ENCODE measurements at places on chromosomes 4 and X.

DNA sequence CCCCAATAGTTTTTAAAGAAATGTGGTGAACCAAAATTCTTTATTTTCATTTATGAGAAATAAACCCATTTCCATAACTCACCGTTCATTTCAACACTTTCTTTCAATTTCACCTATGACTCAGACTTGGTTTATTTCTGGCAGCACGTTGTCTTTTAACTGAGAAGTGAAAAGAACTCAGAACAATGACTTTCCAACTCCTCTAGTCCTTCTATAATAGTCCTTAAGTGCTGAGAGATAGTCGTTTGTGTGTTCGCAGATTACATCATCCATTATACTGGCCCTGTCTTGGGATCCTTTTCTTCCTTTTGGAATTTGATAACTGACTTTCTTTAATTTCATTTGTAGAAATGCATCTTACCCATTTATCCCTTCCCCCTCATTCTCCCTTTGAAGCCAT is 113.6 kb downstream of the GLUD2 start:
- DNase-seq = no peak

GRCh38 chr4:186449954-186450353 is 105.4 kb downstream of the MTNR1A start:
- DNase-seq = no peak

DNA sequence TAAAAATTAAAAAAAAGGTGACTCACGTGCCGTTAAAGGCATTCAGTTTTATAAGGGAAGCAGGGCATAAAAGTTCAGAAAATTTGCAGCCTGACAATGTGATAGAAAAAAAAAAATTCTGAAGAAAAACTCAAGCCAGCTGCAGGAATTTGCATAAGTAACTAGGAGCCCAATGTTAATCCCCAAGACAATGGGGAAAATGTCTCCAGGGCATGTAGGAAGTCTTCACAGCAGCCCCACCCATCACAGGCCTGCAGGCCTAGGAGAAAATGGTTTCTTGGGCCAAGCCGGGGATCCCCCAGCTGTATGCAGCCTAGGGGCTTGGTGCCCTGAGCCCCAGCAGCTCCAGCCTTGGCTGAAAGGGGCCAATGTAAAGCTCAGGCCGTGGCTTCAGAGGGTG is 31.2 kb downstream of the CHM start:
- DNase-seq = no peak

- DNase-seq = no peak
These were observed 59.9 kb downstream of the ELOVL6 start for GRCh38 chr4:110138551-110138950.

DNA sequence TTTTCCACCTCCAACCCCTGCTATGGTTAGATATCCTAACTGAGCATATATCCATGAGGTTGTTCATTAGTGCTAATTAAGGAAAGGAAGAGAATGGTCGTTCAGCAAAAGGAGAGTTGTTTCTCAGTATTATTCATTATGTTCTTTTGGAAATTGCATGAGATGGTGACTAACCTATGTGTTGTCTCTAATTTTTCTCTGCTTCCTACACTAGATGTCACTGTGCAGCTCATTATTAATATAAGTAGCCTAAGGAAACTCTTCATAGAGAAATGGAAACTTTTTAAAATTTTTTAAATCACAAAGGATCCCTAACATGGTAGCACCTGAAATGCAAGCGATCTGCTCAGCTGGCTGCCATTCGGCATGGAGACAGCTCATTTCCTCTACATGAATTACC is 67.7 kb upstream of the FAM9A start:
- DNase-seq = no peak

DNA sequence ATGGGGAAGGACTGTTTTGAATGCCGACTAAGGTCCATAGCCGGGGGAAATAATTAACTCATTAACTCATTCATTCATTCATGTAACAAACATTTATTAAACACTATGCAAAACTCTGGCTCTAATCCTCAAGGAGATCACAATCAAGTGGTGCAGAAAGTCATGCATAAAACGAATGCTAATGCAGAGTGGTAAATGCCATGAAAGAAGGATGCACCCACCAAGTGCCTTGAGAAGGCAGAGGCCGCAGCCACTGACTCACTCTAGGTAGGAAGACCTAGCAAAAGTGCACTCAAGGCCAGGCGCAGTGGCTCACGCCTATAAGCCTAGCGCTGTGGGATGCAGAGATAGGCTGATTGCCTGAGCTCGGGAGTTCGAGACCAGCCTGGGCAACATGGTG is 22.9 kb downstream of the SLITRK2 start:
- no peak for DNase-seq

GRCh38 chr4:139740531-139741041 is 75.0 kb downstream of the MGST2 start:
- DNase-seq = peak; percentile 91

DNA sequence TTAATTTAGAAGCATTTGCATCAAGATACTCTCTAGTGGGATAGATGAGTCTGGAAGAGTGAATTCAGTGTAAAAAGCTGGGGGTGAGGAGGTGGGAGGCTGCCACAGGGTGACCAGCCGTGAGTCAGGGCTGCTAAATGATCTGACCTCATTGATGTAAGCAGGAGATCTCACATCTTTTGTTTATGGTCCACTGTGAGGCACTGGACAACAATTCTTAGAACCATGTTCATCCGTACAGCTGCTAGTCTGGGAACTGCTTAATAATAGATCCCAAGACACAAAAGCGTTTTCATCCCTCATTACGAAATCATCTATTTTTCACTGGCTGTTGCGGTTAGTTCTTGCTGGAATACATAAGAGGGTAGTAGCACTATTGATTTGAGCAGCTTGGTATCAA is 14.1 kb downstream of the KLF3 start:
- DNase-seq = no peak

DNA sequence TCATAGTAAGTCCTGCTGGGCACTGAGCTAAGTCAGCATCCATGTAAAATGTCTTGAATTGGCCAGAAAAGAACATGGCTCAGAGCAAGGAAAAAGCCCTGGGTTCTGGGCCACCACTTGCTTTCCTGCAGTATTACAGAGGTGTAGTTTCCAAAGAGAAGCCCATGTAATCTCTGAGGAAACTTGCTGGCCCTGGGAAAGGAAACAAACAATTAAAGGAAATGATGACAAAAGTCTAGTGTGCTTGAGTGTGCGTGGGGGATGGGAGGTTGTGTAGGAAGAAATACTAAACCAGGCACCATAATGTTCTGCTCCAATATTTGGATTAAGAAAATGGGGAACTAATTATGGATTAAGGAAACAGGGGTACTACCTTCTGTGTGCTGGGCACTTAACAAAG is 39.5 kb upstream of the SMIM10L2A start:
- DNase-seq = no peak

GRCh38 chr4:106238820-106239420 is 77.1 kb downstream of the TBCK start:
- DNase-seq = no peak

DNA sequence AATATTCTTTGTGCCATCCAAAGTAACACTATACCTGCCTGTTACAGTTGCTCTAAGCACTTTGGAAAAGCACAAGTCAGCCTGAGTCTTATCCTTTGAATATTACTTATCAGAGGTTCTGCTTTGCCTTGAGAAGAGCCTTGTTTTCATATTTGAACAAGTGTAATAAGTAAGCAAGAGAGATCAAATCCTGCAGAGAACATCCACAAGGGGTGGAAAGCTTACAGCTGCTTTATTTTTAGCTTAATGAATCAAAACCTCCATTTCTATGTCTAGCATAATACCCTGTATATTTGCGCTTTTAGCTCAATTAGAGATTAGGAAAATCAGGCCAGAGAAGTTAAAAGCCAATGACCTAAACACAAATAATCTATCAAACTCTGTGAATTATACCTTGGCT is 139.8 kb downstream of the CDS1 start:
- DNase-seq = no peak

DNA sequence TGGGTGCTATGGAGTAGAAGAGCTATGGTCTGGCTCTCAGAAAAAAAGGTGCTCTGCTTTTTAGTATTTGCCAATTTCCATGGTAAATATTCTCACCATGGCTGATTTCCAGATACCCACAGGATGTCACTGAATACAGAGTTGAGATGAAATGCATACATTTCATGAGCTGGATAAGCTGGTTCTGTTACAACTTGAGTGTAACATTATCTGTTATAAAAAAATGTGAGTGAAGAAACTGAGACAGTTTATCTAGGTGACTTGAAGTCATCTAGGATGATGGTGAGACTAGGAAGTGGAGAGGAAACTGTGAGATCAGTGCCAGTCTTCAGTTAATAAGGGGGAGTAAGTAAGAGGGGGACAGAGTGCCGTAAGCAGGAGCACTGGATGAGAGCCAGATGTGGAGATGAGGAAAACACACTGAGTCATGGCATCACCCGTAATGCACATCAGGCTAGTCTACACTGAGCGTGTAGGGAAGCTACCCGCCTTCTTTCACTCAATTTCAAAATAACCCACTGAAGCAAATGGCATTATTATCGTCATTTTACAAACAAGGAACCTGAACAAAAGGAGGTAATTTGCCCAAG is 5.0 kb downstream of the HPSE start:
- DNase-seq = no peak

DNA sequence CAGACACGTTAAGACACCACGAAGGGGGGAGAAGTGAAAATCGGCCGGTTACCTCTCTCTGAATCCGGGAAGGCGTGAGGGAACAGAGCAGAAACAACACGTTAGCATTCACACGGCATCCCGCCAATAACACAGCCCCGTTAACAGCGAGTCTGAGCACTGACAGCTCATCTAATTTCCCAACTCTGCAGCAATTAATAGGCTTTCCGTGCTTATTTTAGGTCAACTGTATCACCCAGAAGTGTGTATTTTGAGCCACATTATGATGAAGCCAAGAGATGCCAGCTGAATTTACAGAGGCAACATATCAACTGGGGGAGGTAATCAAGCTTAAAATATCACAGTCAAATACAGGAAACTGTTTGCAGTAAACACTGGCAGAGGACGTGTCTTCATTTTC is 92.6 kb downstream of the NSUN7 start:
- DNase-seq = no peak

GRCh38 chr4:184416913-184417734 is 57.2 kb downstream of the IRF2 start:
- no peak for DNase-seq

GRCh38 chr4:48546336-48546735 is 56.3 kb downstream of the ZAR1 start:
- no peak for DNase-seq

DNA sequence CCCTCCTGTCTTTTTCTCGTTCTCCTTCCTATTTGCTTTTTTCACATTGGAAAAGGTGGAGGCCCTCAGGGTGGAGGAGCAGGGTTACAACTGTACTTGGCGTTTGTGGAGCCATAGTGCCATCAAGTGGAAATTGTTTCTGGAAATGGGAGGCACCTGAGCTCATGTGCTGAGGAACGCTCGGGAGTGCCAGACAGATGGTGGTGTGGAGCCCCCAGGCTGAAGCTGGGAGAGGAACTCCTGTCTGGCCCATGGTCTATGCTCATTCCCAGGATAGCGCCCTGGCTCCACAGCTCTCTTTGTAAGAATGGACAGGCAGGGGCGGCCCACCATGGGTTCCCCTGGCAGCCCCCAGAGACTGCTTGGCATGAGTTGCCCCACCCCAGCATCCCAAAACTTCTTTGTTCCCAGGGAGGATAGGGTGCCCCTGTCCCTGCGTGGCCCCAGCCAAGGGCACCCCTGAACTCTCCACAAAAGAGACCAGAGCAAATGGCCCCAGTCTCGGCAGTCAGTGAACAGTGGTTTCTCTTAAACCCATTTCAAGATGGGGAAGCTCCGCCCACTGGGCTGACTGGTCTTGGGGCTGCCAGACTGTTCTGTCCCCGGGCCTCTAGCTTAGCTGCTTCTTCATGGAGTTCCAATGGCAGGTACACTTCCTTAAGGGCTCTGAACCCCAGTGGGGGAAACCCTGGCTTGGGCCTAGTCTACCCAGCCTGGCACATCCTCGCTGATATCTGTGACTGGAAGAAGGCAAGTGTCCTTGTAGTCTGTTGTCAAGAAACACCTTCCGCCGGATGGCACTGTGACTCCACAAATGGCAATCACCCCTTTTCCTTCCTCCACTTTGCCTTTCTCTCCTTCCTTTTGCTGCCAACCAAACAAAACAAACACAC is 70.1 kb downstream of the NBDY start:
- peak; percentile 79 for DNase-seq

GRCh38 chr4:148850257-148850995 is 408.2 kb upstream of the NR3C2 start:
- DNase-seq = no peak

- no peak for DNase-seq
These were observed 276.4 kb downstream of the RPA4 start for GRCh38 chrX:97159916-97160800.

DNA sequence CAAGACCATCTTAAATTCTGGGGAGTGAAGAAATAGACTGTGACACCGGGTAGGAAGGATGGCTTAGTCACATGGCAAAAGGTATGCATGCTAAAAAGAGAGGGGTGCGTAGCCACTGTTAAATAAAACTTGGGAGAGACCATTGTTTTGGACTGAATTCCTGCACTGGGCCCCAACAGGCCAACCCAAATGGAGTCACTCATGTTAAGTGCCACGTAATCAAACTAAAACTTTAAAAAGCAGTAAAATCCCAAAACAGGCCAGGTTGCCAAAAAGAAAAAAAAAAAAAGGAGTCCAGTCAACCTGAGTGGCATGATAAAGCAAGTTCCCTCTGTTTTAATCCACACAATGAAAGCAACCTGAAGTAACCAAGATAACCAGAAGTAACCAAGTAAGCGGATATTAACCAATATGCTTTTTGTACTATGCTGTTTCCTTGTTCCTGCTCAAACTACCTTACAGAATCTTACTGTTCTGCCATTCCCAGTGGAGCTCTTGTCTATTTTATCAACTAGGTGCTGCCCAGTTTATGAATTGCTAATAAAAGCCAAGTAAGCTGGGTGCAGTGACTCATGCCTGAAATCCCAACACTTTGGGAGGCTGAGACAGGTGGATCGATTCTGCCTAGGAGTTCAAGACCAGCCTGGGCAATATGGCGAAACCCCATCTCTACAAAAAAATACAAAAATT is 124.6 kb upstream of the ENPP6 start:
- no peak for DNase-seq

- DNase-seq = no peak
These were observed 278.9 kb upstream of the FTHL17 start for GRCh38 chrX:31350808-31351074.

DNA sequence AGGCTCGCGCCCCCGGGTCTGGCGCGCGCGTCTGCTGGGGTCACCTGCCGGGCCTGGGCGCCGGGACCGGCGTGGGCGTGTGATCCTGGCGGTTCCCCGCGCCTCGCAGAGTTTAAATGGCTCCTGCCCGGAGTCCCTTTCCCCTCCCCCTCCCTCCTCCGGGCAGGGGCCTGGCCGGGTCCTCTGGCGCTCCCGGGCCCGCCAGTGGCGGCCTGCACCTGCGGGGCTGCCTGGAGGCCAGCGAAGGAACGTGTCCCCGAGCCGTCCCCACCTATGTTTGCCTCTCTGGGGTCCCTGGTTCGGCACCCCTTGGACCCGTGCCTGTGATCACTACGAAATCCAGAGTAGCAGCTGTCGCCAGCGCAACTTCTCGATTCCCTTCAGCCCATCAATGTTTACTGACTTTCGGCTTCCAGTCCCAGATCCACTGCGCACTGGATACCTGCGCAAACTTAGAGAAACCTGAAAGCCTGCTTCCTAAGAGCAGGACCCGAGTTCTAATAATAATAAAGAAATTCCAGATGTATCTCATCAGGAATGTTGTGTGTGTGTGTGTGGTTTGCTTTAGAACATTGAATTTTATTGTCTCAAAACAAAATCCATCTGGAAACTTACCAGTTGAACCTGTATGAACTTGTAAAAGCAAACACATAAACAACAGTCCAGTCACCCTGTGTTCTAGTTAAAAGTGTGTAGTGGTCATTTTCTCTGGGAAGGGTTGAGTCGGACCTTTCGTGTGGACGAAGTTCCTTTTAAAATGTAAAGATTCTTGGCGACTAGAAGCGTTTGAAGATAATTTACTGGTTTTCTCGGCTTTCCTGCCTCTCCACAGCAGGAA is 788 bp downstream of the SHROOM2 start:
- DNase-seq = no peak
